ENCODE measurements at places on chromosomes 1 and 21.

DNA sequence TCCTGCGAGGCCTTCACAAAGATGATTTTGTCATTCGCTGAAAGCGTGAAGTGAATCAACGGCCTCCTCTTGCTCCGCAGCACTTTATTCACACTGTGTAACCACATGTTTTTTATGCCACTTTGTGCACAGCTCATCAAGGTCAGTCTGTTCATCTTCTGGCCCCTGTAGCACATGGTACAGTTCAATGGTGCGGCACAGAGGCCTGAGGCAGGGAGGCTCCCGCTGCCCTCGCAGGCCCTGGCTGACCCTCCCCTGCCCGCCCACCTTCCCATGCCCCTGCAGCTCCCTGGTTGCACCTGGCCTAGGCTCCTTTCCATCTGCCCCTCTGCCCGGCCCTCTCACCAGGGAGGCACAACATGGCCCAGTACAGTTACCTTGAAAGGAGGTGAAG is 87.5 kb downstream of the CD247 start:
- no peak for DNase-seq

GRCh38 chr1:25837262-25837875 is 17.6 kb downstream of the MTFR1L start:
- DNase-seq, result peak; percentile 17

GRCh38 chr1:39977202-39977601 is 22.3 kb downstream of the MFSD2A start:
- peak; percentile 24 for DNase-seq

- no peak for DNase-seq
Observed at GRCh38 chr1:78840453-78841271, 165.9 kb downstream of the ADGRL4 start.

GRCh38 chr1:51519865-51520699 is 1.0 kb upstream of the EPS15 start:
- DNase-seq, result no peak

DNA sequence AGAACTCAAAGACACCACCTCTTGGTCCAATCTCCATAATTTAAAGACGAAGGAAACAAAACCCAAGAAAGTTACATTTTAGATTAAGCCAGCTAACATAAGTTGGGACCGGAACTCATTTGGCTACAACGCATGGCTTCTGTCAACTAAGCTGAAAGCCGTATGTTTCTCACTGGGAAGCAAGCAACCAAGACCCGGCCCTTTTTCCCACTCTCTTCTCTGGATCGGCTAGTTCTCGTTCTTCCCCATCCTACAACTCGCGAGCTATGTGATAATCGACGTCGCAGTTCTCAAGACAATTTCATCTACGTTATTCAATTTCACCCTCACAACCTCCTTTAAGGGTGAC is 601 bp downstream of the CCT8 start:
- DNase-seq, result peak; percentile 11

DNA sequence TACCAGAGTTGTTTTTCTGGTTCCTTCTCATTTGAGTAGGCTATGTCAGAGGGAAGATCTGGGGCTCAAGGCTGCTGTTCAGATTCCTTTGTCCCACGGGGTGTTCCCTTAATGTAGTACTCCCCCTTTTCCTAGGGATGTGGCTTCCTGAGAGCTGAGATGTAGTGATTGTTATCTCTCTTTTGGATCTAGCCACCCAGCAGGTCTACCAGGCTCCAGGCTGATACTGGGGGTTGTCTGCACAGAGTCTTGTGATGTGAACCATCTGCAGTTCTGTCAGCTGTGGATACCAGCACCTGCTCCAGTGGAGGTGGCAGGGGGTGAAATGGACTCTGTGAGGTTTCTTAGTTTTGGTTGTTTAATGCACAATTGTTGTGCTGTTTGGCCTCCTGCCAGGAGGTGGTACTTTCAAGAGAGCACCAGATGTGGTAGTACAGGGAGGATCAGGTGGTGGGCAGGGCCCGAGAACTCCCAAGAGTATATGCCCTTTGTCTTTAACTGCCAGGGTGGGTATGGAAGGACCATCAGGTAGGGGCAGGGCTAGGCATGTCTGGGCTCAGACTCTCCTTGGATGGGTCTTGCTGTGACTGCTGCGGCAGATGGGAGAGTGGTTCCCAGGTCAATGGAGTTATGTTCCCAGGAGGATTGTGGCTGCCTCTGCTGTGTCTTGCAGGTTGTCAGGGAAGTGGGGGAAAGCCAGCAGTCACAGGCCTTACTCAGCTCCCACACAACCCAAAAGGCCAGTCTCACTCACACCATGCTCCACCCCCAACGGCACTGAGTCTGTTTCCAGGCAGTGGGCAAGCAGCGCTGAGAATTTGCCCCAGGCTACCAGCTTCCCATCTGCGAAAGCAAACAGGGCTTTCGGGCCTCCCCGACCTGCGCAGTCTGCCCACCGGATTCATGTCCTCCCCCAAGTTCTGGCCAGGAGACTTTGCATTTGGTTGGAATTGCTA is 64.2 kb downstream of the SERINC2 start:
- DNase-seq, result peak; percentile 82

GRCh38 chr21:29299916-29300806 is 1.4 kb downstream of the BACH1 start:
- peak; percentile 40 for DNase-seq

DNA sequence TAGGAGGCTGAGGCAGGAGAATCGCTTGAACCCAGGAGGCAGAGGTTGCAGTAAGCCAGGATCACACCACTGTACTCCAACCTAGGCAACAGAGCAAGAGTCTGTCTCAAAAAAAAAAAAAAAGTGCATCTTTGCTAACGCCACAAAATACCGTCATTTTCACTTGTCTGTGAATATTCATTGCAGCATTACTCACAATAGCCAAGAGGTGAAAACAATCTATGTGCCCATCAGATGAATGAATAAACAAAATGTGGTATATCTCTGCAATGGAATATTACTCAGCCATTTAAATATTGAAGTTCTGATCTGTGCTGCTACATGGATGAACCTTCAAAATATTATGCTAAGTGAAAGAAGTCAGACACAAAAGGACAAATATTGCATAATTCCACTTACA is 7.9 kb upstream of the TIAM1 start:
- DNase-seq, result no peak

- no peak for DNase-seq
Observed at GRCh38 chr1:51543858-51544257, 24.8 kb upstream of the EPS15 start.

- no peak for DNase-seq
Observed at GRCh38 chr1:224245188-224245587, 62.1 kb downstream of the DEGS1 start.

All from NCI-H146 (cell line).